ENCODE measurements at places on chromosomes 6 and 20.

DNA sequence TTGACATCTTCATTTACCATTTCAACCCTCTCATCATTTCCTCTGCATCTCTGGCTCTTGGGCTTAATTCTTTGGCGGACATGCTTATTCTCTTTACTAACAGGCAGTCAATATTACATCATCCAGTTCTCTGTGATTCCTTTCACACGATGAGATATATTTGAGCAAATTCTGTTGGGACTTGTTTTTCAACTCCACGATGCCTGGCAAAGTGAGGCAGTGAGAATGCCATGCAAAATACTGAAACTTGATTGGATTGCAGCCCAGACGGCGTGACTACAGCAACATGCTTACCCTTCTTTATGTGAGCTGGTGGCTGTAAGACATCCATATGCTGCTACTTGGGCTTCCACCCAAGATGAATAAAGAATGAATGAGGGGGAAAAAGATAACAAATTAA, 101.7 kb upstream of the SPACA1 start:
- DNase-seq: no peak

GRCh38 chr6:107730106-107730505, 94.0 kb downstream of the SCML4 start:
- no peak for DNase-seq

DNA sequence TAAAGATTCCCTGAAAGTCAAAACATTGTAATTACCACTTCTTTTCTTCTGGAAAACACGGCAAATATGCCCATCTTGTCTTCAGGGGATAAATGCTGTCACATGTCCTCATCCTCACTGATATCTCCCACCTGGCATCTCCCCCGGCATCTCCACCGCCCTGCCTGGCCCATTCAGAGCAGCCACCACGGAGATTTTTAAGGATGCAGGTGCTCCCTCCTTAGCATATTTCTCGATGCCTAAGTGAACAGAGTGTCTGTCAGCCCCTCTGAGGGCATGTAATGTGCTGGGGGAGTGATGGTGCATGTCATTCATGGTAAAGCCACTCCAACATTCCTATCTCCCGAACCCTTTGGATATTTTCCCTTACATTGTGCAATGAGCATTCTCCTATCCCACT, 215.5 kb downstream of the PREX1 start:
- DNase-seq: no peak

DNA sequence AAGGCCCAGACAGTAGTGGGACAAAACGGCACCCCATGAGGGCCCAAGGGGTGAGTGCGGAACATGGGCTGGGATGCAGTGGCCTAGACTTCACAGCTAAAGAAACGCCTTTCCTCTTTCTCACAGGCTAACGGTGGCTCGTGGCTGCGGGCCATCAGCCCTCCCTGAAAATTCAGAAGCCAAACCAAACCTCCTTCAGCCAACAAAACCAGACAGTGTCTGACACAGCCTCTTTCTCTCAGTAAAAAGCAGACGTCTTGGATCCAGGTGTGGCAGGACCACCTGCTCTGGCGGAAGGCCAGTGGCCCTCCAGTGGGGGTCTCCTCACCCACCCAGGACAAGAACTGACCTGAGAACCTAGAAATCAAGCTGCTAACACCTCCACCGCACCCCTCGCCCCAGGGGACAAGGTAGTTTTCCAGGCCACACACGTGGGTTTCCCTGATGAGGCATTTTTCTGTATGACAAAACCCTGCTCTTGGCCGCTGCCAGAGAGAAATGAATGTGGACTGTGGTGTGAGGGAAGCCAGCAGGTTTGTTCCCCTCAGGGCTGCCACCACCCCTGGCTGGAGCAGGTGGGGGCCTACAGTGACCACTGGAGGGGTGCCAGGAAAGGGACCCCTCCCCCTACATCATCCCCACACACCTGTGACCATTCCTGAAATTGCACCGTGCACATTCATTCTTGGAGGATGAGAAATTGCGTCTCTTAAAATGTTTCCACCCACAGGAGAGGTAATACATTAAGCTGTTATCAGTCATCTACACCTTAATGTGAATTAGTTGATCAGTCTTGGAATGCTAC, 76.8 kb upstream of the PIM1 start:
- no peak for DNase-seq

GRCh38 chr6:169627736-169628607, 73.9 kb downstream of the WDR27 start:
- DNase-seq: no peak

- DNase-seq: no peak
Measured at GRCh38 chr6:106745197-106745770, 115.9 kb downstream of the QRSL1 start.

- DNase-seq: no peak
Measured at GRCh38 chr20:50303573-50304500, 113.2 kb downstream of the CEBPB start.

- DNase-seq: no peak
Measured at GRCh38 chr20:6699921-6700562, 67.4 kb upstream of the BMP2 start.

- DNase-seq: no peak
Measured at GRCh38 chr6:132228894-132229293, 172.4 kb downstream of the MOXD1 start.

- no peak for DNase-seq
Measured at GRCh38 chr20:8787090-8787489, 281.8 kb upstream of the PLCB4 start.

DNA sequence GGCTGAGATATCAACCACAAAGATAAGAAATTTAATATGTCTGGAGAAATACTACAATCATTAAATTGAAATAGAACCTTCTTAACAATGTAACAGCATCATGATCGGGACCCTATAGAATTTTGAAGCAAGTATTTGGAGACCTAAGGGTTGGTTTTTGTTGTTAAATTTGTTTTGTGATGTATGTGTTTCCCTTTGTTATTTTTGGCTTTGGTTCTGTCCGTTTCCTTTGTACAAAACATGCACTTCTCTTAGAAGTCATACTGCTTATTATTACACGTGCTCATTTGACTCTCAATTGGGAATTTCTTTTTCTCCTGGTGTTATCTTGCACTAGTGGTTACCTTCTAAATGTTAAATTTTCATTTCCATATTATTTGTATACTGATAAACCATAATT, 4.0 kb upstream of the PLN start:
- DNase-seq: no peak

DNA sequence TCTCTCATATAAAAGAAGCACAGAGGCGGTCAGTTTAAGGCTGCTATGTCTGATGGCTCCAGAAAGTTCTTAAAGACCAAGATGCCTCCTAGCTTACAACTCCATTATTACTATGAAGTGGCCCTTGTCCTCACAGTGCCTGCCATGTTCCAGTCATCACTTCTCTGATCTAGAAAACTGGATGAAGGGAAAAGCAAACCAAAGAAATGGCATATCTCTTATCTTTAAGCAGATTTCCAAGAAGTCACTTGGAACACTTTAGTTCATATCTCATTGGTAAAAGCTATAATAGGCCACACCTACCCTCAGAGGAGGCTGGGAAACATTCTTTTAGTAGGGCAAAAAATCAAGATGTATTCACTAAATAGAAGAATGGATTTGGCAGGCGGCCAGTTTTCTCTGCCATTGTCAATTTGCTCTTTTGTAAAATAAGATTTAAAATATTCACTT, 289.6 kb downstream of the TBC1D7 start:
- DNase-seq: no peak

- no peak for DNase-seq
Measured at GRCh38 chr20:32636821-32637220, 36.9 kb downstream of the C20orf203 start.

- DNase-seq: no peak
Measured at GRCh38 chr6:45522486-45522885, 144.8 kb upstream of the SUPT3H start.

GRCh38 chr20:199996-200395, 10.5 kb upstream of the DEFB128 start:
- DNase-seq: no peak

- no peak for DNase-seq
Measured at GRCh38 chr6:63097222-63097621, 114.0 kb upstream of the FKBP1C start.

GRCh38 chr6:145110109-145110508, 625.2 kb downstream of the EPM2A start:
- no peak for DNase-seq

- DNase-seq: no peak
Measured at GRCh38 chr20:19993958-19994669, 23.0 kb upstream of the NAA20 start.

GRCh38 chr6:90385759-90386313, 89.2 kb upstream of the BACH2 start:
- no peak for DNase-seq

DNA sequence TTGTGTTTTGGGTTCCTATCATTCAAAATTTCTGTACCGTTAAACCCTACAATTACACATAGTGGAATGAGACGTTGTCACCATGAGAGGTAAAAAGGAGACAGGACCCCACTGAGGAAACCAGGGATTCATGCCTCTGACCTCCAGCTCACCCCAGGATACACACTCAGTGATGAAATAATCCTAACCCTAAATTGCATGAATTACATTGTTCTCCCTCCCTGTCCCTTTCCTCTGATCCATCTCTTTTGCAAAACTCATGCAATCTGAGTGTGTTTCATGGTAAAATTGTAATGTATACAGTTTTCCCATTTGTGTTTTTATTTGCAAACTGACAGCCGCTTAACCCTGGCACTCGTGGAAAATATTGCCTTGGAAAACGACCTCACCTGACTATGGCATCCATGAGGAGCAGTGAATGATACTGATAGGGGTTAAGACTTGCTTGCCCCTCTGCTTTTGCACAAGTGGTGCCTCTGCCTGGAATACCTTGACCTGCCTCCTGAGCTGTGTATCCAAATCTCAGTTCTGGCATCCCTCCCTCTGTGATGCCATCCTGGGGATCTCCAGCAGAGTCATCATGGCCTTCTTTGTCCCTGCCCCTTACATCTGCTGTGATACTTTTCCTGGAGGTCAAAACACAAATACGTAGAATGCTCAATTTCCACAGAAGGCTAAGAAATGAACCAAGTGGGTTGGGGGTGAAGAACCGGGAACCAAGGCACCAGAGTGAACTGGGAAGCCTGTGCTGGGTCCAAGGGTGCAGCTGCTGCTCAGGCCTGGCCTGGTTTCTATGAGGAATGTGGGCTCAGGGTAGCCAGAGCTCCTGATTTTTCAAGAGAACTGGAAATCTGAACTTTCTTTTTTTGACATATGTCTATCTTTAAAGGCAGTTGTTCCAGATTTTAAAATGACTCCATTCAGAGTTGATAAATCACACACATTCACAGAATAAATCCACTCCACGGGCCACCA, 211.6 kb upstream of the ZNF217 start:
- DNase-seq: no peak

DNA sequence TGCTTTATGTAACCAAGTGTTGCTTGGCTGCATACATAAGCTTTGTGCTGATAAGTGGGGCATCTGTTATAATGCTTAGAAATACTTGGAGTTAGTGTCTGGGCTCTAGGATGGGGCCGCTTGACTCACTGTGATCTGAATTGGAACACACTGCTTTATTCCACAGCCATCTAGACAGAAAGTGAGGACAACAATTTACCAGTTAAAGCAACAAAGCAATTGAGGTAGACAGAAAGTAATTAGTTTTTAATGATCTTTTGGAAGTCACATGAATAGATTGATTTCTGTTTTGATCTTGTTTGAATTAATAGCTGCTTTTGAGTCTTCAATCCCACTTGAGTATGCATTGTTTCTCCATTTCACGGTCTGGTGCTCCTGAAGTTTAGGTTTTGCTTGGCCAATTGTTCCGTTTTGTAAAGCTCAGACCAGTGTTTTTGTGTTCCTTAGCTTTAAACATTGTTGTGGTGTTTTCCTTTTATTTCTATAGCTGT, 157.5 kb downstream of the TRMT11 start:
- no peak for DNase-seq

DNA sequence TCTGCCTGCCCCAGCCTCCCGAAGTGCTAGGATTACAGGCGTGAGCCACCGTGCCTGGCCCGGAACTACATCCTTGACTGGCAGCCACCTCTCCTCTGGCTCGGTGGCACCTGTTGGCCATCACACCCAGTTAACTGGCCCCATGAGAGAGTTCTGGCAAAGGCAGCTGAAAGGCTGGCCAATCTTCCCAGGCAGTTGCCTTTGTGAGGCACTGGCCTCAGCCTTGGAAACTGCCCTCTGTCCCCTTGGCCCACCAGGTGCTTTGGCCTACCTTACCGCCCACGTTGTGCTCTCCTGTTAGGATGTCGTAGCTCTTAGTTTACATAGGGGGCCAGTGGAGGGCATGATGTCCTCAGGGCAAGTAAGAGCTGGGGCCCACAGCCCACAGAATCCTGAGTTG, 9.6 kb upstream of the MANBAL start:
- DNase-seq: no peak

- no peak for DNase-seq
Measured at GRCh38 chr6:145147981-145148749, 587.2 kb downstream of the EPM2A start.

GRCh38 chr6:52207066-52207465, 20.9 kb downstream of the IL17A start:
- DNase-seq: no peak

GRCh38 chr6:127578900-127579299, 1.9 kb downstream of the C6orf58 start:
- DNase-seq: no peak

GRCh38 chr6:144471986-144472385, 186.9 kb downstream of the UTRN start:
- DNase-seq: no peak

DNA sequence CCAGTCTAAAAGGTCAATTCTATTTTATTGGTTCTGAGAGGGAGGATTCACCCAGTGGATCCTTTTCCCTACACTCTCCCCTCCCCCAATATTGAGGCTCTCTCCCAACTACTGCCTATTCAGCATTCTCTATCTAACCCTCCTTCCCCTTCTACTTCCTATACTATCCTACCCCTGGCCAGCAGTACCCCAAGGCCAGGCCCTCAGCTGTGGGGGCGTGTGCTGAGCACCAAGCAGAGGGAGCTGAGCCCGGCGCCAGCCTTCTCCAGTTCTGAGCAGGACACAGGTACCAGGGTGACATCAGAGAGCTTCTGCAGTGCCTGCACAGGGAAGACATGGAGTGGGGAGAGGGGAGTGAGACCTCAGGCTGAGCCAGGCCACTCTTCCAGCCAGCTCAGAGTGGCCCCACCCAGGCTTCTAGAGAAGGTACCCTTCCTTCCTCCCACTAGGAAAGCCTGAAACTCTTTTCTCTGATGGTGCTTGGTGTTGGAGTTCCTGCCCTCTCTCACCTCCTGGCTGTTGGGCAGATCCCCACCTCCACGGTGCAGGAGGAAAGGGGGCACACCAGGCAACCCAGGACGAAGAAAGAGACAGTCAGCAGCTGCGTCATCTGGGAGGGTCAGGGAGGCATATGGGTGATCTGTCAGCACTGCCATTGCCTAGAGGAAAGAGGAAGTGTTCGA, 1.9 kb downstream of the DDAH2 start:
- DNase-seq: no peak

DNA sequence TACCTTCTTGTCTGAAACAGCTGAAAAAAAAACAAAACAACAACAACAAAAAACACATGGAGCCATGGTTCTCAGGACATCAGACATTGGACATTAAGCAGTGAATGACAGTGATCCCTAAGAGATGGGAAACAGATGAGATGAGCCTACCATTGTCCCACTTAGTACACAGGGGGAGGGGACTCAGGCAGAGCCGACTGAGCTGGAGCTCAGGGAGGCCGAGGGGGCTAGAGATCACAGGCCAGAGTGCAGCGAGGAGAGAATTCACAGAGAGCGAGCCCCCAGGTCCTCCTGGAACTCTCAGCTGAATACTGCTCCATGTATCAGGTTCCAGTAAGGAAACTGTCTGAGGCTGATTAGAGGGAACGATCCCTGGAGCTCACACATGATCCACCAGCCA, 134.6 kb downstream of the GRM4 start:
- DNase-seq: no peak

- DNase-seq: no peak
Measured at GRCh38 chr20:1887321-1887720, 7.9 kb upstream of the SIRPA start.
